Vagina (tissue), 2 donors: ENCODE measurements at places on chromosomes 16 and 17.

DNA sequence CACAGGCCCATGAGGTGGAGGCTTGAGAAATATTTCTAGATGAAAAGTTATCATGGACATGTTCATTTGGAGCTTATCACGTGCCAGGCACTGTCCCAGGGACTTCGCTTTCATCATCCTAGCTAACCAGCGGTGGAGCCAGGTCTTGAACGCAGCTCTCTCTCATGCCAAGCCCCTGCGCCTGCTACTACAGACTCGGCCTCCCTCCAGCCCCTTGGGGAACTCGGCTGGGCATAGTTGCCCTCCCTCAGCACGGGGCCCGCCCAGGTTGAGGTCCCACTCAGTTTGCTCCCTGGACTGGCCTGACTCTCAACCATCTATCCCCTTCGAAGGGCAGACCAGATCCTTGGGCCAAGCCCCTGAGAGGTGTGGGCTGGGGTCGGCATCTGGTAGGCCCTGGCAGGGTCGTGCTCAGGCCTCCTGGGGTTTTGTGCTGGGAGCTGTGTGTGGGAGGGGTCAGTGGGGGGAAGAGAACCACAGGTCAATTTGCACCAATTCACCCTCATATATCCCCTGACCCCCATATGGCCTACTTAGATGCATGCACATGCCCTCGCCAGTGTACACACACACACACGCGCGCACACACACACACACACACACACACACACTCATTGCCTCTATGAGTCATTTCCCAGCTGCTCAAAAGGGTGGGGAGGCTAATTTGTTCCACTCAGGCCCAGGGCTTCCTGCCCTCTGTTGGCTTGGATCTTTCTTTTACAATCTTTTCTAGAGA is 12.1 kb upstream of the SCN4A start:
- DNase-seq = no peak

DNA sequence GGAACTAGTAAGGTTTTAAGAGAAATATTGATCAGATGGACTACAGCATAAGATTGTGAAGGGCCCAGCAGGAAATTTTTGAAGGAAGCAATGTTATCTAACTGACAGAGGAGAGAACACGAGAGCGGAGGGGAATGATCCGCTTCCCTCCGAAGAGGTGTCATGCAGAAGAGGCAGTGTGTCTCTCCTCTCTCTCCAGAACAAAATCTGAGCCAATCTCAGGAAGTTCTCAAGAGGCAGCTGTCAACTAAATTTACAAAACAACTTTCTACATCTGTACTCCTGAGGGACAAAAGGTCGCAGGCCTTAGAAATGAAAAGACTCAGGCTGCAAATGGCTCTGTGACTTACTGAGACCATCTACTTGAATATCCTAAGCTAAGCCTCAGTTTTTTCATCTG is 224.6 kb upstream of the CDH5 start:
- DNase-seq = no peak

DNA sequence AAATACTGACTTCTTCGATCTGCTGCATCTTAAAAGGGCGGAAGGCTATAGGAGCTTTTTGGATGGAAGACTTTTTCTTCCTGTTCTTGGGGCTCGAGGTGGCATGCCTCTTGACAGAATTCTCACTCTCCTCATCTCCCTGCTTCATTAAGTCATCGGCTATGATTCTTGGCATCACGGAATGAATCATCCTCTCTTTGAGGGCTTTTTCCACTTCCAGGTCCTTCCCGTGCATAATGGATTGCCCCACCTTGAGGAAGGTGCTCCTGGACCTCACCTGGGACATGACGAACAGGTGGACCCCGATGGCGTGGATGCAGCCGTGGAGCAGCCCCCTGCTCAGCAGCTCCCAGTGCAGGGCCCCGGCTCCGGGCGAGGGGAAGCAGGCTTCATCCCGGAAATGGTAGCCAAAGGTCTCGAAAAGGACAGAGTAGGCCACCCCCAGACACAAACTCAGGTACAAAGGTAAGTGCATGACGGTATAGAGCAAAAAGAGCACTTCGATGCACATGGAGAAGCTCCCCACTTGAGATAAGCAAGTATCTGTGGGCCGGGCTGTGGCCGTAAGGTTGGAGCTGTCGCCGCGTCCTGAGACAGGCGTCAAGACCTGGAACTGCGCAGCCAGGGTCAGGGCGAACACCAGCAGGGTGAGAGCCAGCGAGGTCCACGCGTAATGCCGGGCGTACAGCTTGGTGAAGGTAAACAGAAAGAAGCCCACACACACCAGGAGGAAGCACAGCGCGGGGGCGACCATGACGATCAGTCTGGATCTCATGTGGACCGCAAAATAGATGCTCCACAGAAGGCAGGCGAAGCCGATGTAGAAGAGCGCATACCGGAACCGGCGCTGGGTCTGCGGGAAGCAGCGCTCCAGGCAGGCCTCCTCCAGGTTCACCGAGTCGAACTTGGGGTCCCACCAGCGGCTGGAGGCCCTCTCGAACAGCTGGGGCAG is 1.7 kb downstream of the ADCY9 start:
- DNase-seq = no peak

DNA sequence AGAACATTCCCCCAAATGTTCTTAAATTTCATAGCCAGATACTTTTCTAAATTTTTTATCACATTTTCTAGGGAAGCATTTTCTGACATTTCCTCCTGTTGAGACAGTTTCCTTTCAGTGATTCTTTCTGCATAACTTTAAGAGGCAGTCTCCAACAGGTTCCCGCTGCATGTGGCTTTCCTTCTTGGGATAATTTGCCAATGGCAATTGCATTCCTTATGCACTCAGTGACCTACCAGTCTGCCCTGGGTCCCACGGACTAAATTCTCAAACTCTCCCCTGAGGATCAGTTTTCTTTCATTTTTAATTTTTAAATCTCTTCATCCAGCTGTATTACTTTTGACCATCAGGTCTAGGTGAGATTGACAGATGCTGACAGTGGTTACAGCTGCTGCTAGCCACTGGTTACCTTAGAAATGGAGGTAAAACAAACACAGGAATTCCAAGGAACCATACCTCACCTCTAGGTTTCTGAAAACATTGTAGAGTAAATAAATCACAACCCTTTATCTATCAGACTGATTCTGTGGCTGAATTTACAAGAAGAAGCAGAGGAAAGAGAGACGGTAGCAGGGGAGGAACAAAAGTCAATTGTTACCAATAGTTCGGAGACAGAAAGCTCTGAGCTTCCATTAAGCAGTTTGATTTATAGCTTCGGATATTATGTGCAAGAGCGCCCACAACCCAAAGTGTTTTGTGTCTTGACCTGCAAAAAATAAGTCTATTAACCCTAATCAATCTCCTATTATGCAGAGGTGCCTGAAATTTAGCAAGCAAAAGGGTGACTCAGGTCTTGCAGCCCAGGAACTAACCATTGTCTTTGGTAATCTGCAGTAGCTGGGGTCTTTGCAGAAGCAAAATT is 216.0 kb downstream of the PMP22 start:
- no peak for DNase-seq

GRCh38 chr16:87847785-87848675 is 21.3 kb downstream of the SLC7A5 start:
- DNase-seq = no peak

DNA sequence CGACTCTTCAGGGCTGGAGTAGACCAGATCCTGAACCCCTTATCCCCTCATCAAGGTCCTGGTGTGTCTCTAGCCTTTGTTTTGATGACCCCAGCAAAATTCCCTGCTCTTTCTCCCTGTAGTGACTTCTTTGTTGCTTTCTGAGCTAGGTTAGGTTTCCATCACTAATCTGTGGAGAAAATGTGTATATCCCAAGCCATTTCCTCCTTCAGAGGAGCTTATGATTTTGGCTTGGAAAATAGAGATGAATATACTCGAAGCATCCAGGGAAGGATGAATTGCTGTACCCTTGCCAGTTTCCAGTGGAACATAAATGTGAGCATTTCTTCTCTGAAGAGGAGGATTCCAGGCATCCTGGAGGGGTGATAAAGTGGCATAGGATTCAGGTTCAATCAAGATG is 55.8 kb downstream of the KSR1 start:
- no peak for DNase-seq

DNA sequence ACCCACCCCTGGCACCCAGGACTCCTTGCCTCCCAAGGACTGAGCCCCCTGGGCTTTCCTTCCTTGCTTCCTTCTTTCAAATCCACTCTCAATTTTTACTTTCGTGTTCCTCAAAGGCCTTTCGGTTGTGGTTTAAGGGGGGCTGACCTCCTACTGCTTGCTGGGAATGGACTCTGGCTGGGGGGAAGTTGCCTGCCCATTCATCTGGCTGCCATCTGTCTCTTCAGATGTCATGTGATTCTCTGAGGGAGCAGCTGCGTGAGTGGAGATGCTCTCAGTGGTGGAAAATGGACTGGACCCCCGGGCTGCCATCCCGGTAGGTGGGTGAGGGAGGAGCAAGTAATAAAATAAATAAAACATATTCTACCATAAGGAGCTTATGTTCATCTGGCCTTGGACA is 93.8 kb upstream of the RPRML start:
- no peak for DNase-seq

GRCh38 chr16:81623365-81624102 is 155.6 kb upstream of the PLCG2 start:
- DNase-seq = no peak

GRCh38 chr17:31484821-31485220 is 93.3 kb downstream of the RAB11FIP4 start:
- no peak for DNase-seq

- no peak for DNase-seq
These were observed 295.6 kb downstream of the WWOX start for GRCh38 chr16:78395035-78395434.

GRCh38 chr16:72921106-72921505 is 126.8 kb downstream of the ZFHX3 start:
- no peak for DNase-seq
